Activated CD8-positive, alpha-beta memory T cell treated with anti-CD3 and anti-CD28 coated beads, Interleukin-2, amount 10 ng/mL, durations not matched to agents 7 days and 5 days (primary cell): ENCODE measurements at places on chromosomes 2 and 18. TPM values are rescaled to one million over a fixed set of nuclear protein-coding genes. Genes with fewer than 3 reads are reported as not detected.

GRCh38 chr18:11482271-11482670 lies 127.1 kb upstream of the SLC35G4 start:
- no peak for DNase-seq

DNA sequence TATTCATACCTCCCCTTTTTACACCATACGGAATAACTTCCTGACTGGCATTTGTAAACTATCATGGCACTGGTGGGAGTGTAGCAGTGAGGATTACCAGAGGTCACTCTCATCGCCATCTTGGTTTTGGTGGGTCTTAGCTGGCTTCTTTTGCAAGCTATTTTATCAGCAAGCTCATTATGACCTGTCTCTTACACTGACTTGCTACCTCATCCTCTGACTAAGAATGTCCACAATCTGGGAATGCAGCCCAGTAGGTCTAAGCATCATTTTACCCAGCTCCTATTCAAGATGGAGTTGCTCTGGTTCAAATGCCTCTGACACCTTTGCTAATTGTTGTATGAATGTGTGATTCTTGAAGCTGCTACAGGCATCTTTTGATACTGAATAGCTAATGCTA lies 950.8 kb upstream of the SLC39A10 start:
- no peak for DNase-seq

- no peak for DNase-seq
These were observed 33.2 kb downstream of the SLC38A11 start for GRCh38 chr2:164922134-164922533.

DNA sequence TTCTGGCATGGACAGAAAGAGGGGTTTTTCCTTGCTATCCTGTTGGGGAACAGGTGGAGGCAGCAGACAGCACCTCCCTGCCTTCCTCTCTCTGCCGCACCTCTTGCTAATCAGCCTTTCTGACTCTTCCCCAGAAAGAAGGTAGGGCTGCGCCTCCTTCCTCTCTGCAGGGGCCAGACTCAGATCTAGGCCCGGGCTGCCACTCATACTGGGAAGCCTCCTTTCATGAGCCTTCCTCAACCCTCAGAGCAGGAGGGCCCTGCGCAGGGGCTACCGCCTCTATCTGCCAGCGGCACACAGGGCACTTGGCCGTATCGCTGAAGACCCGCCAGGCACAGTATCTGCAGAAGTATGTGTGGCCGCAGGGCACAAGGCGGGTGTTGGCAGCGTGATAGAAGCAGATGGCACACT lies 7.1 kb downstream of the NEURL3 start:
- no peak for DNase-seq

DNA sequence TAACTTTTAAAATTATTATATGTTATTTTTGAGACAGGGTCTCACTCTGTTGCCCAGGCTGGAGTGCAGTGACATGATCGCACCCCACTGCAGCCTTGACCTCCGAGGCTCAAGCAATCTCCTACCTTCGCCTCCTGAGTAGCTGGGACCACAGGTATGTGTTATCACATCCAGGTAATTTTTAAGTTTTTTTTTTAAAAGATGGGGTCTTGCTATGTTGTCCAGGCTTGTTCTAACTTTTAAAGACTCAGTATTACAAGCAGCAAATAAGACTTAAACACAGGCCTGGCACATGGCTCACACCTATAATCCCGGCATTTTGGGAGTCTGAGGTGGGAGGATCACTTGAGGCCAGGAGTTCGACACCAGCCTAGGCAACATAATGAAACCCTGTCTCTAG lies 101.2 kb downstream of the ASXL2 start:
- DNase-seq = no peak

DNA sequence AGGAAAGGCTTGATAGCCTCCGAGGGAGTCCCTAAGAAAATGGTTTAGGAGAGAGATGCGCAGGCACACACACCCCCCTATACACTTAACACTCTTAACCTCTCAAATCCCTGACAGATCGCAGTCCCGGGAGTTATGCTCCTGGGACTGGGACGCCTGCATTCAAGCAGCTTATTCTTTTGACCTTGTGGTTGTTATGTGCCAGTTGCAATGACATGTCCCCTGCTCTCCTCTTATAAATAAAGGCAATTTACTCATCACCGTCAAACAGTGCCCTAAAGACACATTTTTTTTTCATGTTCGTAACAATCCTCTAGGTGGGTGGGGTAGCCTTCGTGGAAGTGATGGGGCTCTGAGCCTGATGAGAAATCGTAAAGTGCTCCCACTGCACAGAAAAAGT lies 162.2 kb downstream of the LRRC30 start:
- DNase-seq = no peak

Gene CFAP210
- not detected for total RNA-seq

Gene CROCC2
- total RNA-seq = not detected

Gene CUL3
- 72.2 TPM for total RNA-seq
